ENCODE measurements at places on chromosomes 2 and 18.

DNA sequence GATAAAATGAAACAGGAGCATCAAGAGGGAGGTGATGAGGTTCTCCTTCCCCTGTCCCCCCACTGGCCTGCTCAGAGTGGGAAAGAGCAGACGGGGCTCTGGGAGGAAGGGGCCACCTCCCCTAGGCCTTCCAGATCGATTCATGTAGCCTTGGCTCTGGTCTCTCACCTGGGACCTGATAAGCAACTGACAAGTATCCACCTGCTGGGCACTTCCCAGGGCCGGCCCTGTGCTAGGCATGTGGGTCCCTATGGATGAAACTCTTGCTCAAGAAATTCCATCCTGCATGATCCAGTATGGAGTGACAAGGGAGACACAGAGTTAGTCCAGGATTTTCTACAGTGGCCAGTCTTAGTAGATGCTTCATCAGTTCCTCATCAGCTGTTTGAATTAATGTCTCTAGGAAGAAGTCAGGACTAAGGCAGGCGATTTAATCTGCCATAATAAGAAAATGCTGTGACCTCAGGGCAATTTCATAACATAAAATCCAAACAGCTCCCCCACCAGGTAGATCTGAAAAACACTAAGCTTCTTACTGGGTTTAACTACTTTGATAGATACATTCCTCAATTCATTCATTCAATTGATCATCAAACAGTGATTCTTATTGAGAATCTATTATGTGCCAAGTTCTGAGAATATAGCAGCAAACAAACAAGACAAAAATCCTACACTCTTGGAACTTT is 44.7 kb upstream of the ZFP36L2 start:
- DNase-seq: no peak

GRCh38 chr2:237305579-237305978 is 108.4 kb downstream of the COL6A3 start:
- no peak for DNase-seq

GRCh38 chr18:24414349-24415003 is 12.0 kb upstream of the IMPACT start:
- no peak for DNase-seq

- DNase-seq: no peak
Observed at GRCh38 chr2:156192468-156192867, 140.1 kb downstream of the NR4A2 start.

- DNase-seq: no peak
Observed at GRCh38 chr2:122883849-122884248, 1128.4 kb downstream of the TSN start.
